DMS79 treated with DMSO at 0.1 percent for 48 hours (cell line): ENCODE measurements at places on chromosomes 4 and X.

- no peak for DNase-seq
These were observed 2.0 kb downstream of the ARSJ start for GRCh38 chr4:113977526-113977855.

DNA sequence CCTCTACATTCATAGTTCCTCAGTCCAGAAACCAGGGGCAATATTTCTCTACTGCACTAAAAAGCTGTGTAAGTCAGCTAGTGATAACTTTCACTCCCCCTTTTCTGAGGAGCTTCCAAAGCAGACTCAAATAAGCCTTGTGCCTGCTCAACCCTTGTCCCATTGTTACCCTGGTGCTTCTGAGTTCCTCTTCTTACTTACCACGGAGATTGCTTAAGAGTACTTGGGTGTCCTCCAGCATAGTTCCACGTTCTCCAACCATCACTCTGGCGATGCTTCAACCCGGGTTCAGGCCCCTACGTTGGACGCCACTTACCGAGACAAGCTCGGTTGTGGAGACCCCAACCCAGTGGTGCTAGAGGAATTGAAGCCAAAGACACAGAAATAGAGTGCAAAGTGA lies 71.6 kb downstream of the ADAM29 start:
- DNase-seq, result no peak

GRCh38 chr4:100631281-100631968 lies 113.6 kb upstream of the EMCN start:
- no peak for DNase-seq

DNA sequence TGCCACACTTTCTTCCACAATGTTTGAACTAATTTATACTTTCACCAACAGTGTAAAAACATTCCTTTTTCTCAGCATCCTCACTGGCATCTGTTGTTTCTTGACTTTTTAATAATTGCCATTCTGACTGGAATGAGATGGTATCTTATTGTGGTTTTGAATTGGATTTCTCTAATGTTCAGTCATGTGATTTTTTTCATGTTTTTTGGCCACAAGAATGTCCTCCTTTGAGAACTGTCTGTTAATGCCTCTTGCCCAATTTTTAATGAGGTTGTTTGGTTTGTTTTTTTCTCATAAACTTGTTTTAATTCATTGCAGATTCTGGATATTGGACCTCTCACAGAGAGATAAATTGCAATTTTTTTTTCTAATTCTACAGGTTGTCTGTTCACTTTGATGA lies 1195.2 kb downstream of the TECRL start:
- no peak for DNase-seq

GRCh38 chr4:163969291-163969690 lies 474.8 kb downstream of the TMA16 start:
- no peak for DNase-seq

DNA sequence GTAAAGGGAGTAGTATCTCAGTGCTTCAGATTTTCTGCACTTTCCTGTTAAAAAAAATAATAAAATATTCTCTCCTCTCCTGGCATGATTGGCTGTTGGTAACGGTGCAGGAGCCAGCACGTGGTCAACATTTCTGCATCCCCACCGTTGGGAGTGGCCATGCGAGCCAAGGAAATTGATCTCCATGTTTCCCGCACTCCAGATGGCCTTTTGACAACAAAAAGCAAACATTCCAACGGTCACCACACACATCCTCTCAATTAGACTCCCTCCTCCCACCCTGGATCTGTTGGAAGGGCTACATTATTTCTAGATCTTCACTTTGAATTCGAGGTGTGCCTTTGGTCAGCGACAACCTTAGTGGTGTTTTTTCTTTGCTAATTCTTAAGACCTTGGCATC lies 45.0 kb downstream of the STK32B start:
- no peak for DNase-seq

DNA sequence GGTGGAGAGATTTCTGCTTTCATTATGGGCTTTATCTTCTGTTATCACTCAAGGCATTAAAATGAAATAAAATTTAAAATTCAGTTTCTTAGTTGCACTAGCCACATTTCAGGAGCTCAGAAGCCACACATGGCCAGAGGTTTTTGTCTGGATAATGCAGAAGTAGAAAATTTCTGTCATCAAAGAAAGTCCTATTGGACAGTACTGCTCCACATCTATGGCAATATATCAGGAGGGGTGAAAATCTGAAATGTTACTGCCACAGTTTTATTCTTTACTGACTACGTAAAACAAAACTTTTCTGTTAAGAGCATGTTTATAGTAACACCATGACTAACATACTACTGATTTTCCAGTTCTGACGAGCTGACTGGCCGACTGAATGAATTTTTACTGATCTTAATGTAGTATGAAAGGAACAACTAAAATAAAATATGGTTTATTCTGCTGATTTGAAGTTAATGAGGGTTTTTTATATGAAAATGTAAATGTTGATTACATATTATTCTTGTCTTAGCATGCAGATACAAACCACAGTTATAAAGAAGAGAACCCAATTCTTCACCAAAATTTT lies 264.0 kb upstream of the HAND2 start:
- no peak for DNase-seq

- no peak for DNase-seq
These were observed 36.9 kb downstream of the NR3C2 start for GRCh38 chr4:148405161-148405893.

DNA sequence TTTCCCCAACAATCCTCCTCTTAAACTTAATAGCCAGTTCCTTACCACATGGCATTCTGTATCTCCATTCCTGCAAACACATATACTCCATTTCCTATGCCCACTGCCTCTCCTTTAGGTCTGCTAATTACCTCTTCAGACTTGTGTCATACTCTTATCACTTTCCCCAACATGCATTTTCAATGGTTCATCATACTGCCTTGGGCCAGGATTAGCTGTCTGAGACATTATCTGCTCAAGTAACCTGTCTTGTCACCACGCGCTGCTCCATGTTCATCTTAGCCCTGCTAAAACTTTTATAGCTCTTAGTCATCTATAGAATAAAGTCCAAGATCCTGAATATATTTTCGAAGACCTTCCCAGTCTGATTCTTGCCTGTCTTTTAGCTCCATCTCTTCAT lies 224.1 kb upstream of the GK2 start:
- no peak for DNase-seq

GRCh38 chrX:23799469-23800065 lies 16.6 kb downstream of the SAT1 start:
- DNase-seq, result no peak

DNA sequence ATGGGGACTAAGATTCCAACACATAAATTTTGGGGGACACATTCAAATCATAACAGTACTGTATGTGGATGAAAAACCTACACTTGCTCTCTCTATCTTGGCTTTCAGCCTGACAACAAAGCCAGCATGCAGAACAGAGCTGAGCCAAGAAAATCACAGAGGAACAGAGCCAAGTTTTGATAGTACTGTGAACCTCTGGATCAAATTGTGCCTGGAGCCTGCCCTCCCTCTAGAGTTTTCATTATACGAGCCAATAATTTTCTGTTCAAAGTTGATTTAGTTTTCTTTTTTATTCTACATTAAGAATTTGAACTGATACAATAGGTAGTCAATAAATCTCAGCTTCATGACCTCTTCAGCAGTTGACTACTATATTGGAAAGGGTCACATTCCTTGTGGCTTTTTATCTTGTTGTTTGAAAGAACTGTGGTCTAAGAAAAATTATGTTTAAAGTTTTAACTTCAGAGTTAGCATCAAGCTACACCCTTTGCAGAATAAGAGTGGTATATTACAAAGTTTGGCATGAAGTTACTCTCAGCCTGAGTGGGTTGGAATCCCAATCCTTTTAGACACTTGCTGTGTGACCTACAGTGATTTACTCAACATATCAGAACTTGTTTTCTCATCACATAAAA lies 31.1 kb downstream of the GRID2 start:
- peak; percentile 19 for DNase-seq

GRCh38 chr4:74105656-74106280 lies 6.8 kb upstream of the CXCL2 start:
- no peak for DNase-seq

DNA sequence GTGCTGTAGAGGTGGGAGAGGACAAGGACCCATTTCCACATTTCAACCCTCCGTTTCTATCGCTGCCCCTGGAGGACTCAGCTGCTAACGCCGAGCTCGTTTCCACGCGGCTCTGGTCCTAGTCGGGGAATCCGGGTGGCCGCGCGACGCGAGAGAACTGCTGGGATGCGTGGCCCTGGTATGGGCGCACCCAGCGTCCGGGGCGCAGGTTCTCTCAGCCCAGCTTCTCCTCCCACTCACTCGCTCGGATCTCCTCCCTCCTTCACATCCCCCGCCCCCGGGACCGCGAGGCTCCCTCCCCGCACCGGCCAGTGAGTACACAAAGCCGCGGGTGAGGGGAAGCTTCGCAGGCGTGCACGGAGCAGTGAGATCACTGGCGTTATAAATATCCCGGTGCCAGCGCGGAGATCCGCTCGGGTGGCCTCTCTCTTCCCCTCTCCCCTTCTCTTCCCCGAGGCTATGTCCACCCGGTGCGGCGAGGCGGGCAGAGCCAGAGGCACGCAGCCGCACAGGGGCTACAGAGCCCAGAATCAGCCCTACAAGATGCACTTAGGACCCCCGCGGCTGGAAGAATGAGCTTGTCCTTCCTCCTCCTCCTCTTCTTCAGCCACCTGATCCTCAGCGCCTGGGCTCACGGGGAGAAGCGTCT lies at the start of gene FGF5:
FGF5 (plus strand) TSS at position 412 of the 649 bp plus-strand sequence; CDS start at position 573, 161 bp downstream.
- no peak for DNase-seq

- no peak for DNase-seq
These were observed 59.5 kb downstream of the SLC39A8 start for GRCh38 chr4:102285831-102286230.

DNA sequence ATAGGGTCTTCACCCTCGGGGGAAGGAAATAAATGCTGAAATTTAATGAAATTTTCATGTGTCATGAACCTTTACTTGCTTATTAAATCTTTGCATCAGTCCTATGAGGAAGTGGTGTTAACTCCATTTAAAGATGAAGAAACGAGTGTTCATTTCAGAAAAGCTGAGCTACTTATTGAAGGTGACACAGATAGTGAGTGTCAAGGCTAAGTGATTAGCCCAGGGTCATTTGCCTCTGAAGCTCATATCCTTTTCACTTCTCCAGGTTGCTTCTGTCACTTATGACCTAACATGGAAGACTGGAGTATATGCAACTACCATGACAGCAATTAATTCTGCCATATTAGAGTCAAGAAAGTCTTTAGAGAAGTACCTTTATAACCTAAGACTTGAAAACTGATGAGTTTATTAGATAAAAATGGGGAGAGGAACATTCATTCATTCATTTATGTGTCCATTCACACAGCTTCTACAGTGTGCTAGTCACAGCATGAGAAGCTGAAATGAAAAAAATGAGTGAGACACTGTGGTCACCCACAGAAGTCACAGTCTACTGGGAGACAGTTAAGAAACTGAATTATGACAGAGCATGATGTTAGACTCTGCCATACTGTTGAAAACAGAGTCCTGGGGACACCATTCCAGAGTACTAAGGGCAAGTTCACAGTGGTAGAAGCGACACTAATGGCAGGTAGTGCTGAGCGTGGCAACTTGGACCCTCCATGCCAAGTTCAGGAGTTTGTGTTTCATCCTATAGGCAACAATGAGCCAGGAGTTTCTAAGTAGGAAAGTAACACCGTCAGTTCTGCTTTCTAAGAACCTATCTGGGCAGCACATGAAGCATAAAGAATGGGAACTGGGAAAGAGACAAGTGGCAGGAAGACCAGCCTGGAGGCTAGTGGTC lies 21.3 kb downstream of the ALPK1 start:
- no peak for DNase-seq
